A549 treated with CpdA at 1 μM for 4 hours (cell line): ENCODE measurements at places on chromosomes 1 and 21. TPM values are rescaled to one million over a fixed set of nuclear protein-coding genes. Genes with fewer than 3 reads are reported as not detected.

Gene SLC22A15
- total RNA-seq = 0.49 to 0.73 TPM (median 0.61 TPM) in 5 replicates

Gene ELOVL1
- 141 to 151 TPM (median 149 TPM) in 5 replicates for total RNA-seq

Gene BMP8B
- total RNA-seq = 3.1 to 4.3 TPM (median 4.1 TPM) in 5 replicates

Gene IFI16
- total RNA-seq = 3.6 to 5.9 TPM (median 4.1 TPM) in 5 replicates
